ENCODE measurements at places on chromosomes 1 and 21.

GRCh38 chr1:24749252-24749651 lies 4.0 kb downstream of the CLIC4 start:
- DNase-seq, result no peak

GRCh38 chr1:115826628-115827027 lies 14.3 kb downstream of the NHLH2 start:
- no peak for DNase-seq

- DNase-seq, result no peak
Observed at GRCh38 chr1:205355075-205355453, 1.7 kb downstream of the KLHDC8A start.

DNA sequence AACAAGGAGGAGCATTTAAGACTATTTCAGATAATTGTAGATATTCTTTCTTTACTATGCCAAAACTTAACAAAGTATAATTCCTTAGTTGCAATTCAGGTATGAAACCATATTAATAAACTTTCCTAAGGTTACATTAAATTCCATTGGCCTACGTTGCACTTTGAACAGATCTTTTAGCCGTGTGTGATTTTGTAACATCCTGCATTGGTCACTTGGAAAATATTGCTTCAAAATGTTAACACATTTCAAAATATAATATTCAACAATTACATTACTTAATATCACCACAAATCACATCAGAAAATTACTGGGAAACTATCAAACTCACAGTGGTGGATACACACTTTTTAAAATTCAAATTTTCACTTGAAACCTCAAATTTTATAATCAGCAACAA lies 20.2 kb downstream of the ETS2 start:
- DNase-seq, result no peak

- no peak for DNase-seq
Observed at GRCh38 chr1:30283199-30283962, 440.0 kb downstream of the MATN1 start.

DNA sequence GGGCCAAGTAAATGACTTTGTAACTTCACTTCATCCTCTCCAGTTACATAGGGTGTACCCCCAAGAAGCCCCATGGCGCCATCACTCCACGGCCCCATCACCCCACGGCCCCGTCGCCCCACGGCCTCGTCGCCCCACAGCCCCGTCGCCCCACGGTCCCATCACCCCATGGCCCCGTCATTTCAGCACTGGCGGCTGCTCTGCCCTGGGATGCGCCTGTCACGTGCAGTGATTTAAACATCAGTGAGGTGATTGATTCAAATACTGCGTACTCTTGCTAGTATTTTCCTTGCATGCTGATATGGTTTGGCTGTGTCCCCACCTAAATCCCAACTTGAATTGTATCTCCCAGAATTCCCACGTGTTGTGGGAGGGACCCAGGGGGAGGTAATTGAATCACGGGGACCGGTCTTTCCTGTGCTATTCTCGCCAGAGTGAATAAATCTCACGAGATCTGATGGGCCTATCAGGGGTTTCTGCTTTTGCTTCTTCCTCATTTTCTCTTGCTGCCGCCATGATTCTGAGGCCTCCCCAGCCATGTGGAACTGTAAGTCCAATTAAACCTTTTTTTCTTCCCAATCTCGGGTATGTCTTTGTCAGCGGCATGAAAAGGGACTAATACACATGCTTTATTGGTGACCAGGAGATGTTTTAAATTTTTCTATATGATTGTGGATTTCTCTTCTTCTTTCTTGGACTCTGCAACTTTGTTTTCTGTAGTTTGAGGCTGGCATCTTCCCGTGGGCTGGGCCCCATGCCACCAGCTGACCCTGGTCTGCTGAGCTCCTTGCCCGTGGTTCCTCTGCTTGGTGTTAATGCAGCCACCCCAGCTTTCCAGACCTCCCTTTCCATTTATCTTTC lies 50.1 kb upstream of the PCBP3 start:
- DNase-seq, result peak; percentile 19

- no peak for DNase-seq
Observed at GRCh38 chr1:9629445-9630201, 21.9 kb upstream of the PIK3CD start.

All from RWPE2 (cell line).